Activated naive CD4-positive, alpha-beta T cell treated with Interleukin-2 at 50 U/mL for 16 hours (primary cell): ENCODE measurements at places on chromosomes 12 and 14.

GRCh38 chr12:86660488-86661147 lies 404.4 kb upstream of the MGAT4C start:
- DNase-seq = no peak

- DNase-seq = no peak
Measured at GRCh38 chr12:67067453-67068203, 201.5 kb upstream of the CAND1 start.

GRCh38 chr12:54370171-54370730 lies 6.0 kb upstream of the GPR84 start:
- DNase-seq = no peak

- DNase-seq = no peak
Measured at GRCh38 chr12:102939670-102940222, 17.7 kb upstream of the ASCL1 start.

- DNase-seq = no peak
Measured at GRCh38 chr12:87198181-87198580, 831.0 kb downstream of the C12orf50 start.
